ENCODE measurements at places on chromosomes 2 and 18.
A peak's percentile ranks its signal among the peaks of the same experiment; 100 is the strongest.

- no peak for DNase-seq
Measured at GRCh38 chr18:44916429-44917207, 235.9 kb downstream of the SETBP1 start.

DNA sequence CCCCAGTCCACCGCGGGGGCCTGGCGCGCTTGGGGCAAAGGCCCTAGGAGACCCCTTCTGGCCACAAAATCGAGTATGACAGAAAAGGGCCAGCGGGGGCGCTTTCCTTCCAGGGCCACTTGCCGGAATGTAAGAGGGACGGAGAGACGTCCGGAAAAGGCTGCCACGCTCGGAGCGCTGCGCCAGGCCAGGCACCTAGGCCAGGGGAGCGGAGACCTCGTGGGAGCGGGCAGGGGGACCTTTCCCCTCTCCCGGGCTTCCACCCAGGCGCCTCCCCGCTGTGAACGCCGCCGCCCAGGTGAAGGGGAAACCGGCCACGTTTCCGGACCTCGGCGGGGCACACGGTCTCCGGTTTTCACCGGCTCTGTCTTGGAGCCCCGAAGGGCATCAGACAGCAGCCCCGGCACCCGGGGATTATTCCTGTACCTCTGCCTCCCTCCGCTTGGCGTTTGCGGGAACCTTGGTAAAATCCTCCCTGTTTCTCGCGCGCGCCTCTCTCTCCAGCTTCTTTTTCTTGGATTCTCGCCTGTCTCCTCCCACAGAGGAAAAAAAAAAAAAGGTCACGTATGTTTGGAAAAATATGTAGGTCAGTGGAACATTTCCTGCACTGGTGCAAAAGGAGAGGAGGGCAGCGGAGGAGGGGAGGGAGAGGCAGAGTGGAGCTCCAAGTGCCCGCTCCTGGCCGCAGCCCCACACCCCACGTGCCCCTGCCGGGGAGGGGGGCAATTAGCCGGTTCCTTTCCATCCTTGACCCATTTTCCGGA, 1.2 kb upstream of the NPAS2 start:
- peak; percentile 81 for DNase-seq

DNA sequence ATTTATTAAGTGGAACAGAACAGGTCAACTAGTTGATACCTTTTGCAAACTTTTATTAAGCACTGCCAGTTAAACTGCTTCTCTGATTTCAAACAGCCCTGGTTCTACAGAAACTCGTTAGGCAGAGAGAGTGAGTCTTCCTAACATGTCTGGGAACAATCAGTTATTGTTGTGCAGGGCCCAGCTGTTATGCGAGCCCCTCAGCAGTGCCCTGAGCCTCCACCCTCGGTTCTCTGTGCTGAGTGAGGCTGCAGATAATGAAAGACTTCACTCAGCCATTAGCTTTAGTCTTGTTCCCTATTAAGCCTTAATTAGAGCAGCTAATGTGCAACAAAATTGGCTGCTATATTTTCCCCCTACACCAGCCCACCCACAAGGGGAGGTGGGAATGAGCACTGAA, 39.6 kb downstream of the KCTD18 start:
- DNase-seq: no peak

- peak; percentile 96 for DNase-seq
Measured at GRCh38 chr2:187982668-187983067, 309.0 kb upstream of the GULP1 start.

DNA sequence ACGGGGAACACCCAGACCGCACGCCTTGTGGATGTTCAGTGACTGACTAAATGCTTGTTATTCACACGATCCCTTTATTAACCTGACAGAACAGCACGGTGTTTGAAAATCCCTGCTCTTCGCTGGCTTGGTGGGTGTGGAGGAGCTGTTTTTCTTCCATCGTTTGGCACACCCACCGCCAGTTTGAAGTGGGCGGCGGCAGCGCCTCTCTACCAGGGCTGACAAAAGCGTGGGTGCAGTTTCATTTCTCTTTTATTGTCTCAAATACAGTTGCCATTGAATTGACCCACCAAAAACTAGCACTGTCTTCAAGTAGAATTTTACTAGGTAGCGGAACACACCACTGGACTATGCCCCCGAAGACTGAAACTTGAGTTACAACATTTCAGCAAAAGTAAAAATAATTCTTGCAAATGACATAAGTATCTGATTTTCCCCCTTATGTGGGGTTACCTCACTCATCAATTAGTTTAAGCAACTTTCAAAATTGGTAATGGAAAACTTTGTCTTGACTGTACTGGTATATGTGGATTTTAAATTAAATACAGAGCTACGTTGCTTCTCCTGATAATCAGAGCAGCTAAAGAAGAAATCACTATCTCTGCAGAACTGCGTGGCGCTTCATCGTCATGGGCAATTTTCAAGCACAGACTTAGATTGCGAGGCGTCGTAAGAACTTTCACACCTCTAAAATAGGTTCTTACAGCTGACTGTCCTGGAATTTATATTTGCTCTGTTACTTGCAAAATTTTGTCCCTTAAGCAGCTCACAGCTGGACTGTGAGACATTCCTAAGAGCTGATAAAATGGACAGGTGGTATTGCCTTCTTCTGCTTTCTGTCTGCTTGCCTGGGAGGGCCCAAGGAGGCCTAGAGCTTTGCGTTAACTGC, 60.9 kb downstream of the LDLRAD4 start:
- no peak for DNase-seq

GRCh38 chr18:32158108-32158624, 31.7 kb upstream of the MEP1B start:
- peak; percentile 96 for DNase-seq

GRCh38 chr2:119723784-119724467, 35.8 kb upstream of the PTPN4 start:
- peak; percentile 19 for DNase-seq

- DNase-seq: no peak
Measured at GRCh38 chr18:48724939-48725338, 186.1 kb downstream of the CTIF start.

DNA sequence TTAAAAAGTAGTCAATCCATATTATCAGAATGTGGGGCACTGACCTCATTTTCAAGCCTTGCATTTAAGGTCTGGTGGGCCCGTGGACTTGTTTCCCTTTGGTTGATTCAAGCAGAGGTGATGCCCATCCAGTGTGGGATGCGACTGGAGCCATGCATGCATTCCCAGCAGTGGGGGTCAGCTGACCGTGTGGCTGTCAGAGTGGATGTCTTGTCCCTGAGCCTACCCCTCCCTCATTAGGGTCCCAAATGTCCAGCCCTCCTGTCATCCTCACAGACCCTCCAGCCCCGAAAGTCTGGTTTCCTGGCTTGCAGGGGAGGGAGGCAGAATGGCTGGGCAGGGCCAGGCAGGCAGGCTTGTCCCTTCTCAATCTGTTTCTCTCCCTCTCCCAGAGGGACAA, 67.3 kb upstream of the SH3RF3 start:
- no peak for DNase-seq

GRCh38 chr2:21258082-21258481, 134.3 kb downstream of the TDRD15 start:
- DNase-seq: no peak

- no peak for DNase-seq
Measured at GRCh38 chr18:48887294-48887904, 63.4 kb downstream of the SMAD7 start.

- DNase-seq: peak; percentile 81
Measured at GRCh38 chr2:1546023-1546591, 132.8 kb downstream of the TPO start.

DNA sequence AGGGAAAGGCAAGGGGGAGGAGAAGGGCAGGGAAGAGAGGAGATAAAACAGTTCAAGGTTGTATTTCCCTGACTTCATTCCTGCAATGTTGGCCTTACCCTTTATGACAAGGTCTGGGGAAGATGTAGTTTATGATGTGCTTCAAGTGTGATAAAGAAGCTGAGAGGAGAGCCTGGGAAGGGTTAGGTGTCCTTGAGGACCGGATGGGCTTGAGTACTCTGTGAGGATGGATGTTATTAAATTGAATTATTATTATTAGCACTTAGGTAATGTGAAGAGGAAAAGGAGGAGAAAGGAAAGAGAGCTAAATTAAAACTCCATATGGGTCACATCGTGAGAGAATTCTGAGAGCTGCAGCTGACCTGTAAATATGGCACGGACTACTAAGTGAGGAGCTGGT, 719.4 kb upstream of the CELF4 start:
- no peak for DNase-seq

GRCh38 chr2:174552880-174553279, 44.7 kb downstream of the WIPF1 start:
- no peak for DNase-seq

GRCh38 chr2:40666398-40666797, 214.5 kb upstream of the SLC8A1 start:
- no peak for DNase-seq

DNA sequence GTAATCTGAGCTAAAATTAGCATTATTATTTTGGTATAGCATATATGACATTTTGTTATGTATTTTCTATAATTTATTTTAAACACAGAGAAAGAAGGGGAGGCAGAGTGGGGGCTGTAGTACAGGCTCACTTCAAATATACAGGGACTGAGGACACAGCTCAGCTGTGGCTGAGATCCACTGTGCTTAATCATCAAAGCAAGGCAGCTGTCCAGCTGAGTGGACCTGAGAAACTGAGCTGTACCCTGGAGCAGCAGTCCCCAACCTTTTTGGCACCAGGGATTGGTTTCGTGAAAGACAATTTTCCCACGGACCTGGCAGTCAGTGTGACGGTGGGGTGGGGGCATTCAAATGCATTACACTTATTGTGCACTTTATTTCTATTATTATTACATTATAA, 687.2 kb downstream of the RNF144A start:
- no peak for DNase-seq
